MV-4-11 (cell line): ENCODE measurements at places on chromosomes 4 and X.

DNA sequence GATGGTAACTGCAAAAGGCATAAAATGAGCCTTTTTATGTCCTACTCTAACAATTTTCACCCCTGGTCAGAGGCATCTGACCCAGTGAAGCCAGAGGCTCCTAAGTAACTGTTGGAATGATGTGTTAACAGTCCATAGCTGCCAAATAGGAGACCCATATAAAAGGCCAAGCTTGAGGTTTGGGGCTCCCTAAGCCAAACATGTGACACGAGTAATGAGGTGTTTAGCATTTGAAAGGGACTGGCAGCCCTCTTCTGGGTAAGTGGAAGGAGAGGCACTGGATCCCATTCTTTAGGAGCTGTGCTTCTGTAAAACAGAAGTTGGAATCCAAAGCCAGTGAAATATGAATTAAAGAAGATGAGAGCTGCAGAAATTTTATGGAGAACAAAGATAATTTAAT is 100.6 kb upstream of the PNPLA4 start:
- no peak for DNase-seq

GRCh38 chr4:107279733-107280132 is 243.6 kb upstream of the DKK2 start:
- DNase-seq, result no peak

DNA sequence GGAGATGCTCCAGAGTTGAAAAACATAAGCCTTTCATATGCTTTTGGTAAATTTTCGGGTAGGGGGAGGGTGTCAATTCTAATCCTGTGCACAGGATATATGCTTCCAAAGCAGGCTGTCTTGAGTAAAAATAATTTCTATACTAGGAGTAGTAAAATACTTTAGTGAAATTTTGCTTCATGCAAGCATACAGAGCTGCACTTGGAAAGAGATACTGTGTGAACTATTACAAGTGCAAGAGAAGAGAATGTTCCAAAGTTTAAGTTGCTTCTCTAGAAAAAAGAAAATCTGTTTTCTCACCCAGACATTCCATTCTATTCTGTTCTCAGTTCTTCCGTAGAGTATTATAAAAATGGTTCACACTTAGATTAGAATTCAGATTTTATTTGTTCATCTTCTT is 324.6 kb upstream of the AADAT start:
- DNase-seq, result no peak

- DNase-seq, result no peak
Observed at GRCh38 chrX:69324851-69325250, 159.6 kb upstream of the PJA1 start.

DNA sequence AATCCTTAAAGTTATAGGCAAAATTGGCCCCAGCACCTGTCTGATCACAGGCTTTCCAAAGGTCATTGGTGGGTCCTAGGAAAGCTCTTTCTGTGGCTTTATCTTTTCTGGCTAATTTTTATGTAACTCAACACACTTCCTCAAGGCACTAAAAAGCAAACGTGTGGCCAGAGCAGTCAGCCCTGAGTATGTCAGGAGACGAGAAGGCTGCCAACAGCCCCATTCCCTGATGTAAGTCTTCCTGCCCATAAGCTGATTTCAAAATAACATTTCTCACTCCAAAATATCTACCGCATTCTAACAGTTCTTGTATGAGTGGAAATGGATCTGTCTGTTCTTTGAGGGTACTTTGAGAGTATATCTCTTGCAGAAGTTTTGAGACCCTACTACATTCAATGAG is 25.5 kb upstream of the FUNDC1 start:
- peak; percentile 27 for DNase-seq

GRCh38 chr4:37727635-37728034 is 41.5 kb upstream of the RELL1 start:
- no peak for DNase-seq

DNA sequence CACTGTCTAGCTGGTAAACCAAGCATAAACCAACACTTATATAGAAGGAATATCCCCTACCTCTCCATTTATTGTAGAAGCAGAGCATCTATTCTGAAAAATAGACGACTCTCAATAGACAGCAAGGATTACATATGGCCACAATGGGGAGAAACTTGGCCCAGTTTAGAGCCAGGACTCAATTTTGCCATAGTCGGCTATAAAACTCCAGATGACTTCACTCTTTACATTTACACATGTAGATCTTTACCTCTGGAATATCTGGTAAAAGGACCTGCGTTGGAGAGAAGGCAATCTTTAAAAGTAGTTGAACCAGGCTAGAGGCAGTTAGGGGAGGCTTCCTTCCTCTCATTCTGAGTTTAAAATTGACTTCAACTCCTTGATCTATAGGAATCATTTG is 77.3 kb downstream of the HMGB2 start:
- no peak for DNase-seq

- no peak for DNase-seq
Observed at GRCh38 chr4:38516190-38516589, 147.8 kb upstream of the KLF3 start.

- DNase-seq, result peak; percentile 52
Observed at GRCh38 chr4:159778298-159778697, 675.4 kb downstream of the RAPGEF2 start.

GRCh38 chr4:1767770-1768366 is 25.2 kb upstream of the FGFR3 start:
- DNase-seq, result no peak

DNA sequence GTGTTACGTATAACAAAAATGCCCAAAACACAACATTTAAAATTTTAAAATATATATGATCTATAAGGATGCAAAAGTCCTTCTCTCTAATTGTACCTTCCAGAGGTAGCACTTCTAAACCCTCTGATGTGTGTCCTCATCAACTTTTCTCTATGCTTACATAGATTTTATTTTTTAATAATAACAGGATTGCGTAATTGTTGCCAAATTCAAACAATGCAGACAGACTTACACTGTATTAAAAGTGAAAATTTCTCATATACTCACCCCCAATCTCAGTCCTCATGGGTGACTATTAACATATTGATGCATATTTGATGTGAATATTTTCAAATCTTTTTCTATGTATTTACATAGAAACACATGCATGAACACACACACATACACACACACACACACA is 144.0 kb downstream of the RBMX2 start:
- DNase-seq, result no peak

GRCh38 chr4:32930700-32931099 is 2210.5 kb downstream of the PCDH7 start:
- no peak for DNase-seq

DNA sequence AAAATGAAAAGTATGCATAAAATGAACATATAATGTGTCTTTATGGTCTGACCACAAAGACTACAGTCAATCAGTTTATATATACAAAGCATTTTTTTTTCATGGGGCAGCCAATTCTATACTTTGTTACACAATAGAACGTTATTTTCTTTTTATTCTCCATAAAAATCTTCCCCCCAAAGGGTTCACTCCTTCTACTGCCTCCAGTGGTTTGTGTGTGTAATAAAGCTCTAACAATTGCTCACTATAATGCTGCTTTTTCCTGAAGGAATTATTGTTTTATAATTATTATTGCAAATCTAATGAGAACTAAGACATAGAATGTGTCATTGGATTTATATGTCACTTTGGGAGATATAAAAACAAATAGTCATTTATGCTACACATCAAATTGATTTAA is 664.1 kb upstream of the PABPC4L start:
- no peak for DNase-seq

- no peak for DNase-seq
Observed at GRCh38 chrX:21225643-21226042, 148.6 kb upstream of the CNKSR2 start.
